ENCODE measurements at places on chromosomes 7 and 10.

GRCh38 chr10:95297402-95297801 lies 6.6 kb upstream of the PDLIM1 start:
- DNase-seq, result no peak

DNA sequence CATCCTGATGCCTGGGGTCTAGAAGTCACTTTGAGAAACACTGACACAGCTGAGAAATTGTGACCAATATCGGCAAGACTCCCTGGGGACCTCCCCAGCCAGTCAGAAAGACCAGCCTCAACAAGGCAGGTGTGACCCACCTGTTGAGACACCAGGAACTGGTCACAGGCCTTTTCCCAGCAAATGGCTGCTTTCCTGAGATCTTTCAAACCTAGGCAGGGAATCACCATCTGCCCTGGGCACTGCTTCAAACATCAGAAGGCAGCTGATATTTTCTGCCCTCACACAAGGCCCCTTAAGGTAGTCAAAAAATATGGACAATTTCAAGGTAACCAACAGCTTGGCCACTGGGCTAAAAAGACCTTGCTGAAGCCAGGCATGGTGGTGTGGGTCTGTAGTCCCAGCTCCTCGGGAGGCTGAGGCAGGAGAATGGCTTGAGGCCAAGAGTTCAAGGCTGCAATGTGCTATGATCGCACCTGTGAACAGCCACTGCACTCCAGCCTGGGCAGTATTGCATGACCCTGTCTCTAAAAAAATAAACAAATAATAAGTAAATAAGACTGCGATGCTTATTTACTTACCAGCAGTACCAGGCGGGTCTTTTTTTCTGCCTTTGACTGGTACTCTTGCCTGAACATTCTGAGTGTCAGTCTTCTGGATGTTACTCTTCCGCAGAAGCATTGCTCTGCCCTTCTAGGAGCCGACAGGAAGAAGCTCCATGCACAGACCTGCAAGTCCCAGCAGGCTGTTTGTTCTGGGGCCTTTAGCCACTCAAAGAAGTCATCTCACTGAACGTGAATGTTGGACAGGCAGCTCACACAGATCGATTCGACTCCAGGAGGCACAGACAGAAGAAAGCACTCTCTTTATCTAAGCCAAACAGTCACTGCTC lies 59.7 kb downstream of the SORBS1 start:
- DNase-seq, result no peak

- no peak for DNase-seq
Measured at GRCh38 chr10:89515031-89515841, 20.2 kb downstream of the SLC16A12 start.

DNA sequence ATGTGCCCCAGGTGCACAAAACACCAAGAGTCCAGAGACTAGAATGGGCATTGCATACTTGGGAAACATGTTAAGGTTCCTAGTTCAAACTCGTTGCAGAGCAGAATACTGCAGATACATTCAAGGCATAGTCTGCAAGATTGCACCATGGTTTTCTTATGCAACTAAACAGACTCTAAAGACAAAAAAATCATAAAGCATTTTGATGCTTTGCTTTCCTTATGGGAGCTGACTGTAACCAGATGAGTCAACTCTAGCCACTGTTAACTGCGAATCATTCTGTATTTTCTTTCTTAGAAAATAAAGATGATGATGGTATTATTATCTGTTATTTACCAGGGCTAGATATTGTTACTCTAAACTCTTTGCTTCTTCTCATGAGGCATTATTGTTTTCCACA lies 19.7 kb downstream of the TRUB1 start:
- DNase-seq, result no peak

DNA sequence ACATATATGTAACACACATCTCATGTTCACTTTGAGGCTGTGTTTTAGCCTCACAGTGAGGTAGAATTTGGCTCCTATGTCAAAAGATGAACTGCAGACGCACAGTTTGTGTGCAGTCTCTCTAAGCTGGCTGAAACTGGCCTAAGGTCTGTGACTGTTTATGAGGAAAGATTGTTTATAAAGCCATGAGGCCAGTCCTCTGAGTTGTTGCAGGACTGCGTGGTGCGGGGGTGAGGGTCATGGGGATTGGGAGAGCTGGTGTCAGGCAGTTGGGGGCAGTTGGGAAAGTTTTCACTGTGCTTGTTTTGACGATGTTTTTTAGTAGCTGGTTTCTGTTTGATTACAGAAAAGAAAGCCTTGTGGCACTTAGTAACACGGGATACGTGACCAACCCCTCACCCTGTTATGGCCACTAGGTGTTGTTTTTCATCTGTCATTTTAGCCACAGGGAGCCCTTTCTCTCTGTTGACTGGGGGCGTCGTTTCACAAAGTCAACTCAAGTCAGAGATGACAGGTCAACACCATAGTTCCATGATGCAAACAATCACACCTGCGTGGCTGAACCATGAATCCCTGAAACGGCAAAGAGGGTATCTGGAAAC lies 310.9 kb downstream of the CCDC3 start:
- no peak for DNase-seq

- no peak for DNase-seq
Measured at GRCh38 chr7:127896659-127897058, 134.6 kb downstream of the LRRC4 start.

GRCh38 chr10:73628405-73628804 lies 12.9 kb downstream of the MYOZ1 start:
- DNase-seq, result no peak

DNA sequence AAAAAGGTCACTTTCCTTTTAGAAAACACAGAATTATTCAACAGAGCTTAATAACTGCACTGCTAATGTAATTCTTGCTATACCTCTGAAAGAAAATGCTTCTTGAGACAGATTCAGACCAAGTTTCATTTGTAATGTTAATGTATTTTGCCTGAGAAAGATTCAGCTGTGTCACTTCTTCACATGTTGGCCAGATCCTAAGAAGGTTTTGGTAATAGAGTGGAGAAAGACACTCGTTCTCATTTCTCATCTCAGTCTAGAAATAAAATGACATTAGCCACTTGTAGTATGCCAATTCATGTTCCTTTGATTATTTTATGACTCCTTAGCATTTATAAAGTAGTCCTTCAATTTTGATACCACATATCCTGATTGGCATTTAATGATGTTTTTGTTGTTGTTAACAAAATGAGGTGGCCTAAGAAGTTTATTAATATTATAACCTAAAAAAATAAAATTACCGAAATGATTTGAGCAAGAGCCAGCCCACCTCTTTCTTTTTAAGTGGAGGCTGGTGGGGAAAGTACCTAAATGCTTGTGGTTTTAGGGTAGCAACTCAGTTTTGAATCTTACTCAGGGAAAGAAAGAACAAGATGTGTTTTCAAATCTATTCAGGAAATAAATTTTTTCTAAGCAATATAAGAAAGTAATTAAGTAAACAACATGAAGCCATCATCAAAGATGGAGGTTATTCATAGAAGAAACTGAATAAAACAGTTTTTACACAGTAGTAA lies 16.4 kb upstream of the ELAPOR2 start:
- no peak for DNase-seq

- no peak for DNase-seq
Measured at GRCh38 chr10:100167553-100168312, 18.1 kb downstream of the ERLIN1 start.

DNA sequence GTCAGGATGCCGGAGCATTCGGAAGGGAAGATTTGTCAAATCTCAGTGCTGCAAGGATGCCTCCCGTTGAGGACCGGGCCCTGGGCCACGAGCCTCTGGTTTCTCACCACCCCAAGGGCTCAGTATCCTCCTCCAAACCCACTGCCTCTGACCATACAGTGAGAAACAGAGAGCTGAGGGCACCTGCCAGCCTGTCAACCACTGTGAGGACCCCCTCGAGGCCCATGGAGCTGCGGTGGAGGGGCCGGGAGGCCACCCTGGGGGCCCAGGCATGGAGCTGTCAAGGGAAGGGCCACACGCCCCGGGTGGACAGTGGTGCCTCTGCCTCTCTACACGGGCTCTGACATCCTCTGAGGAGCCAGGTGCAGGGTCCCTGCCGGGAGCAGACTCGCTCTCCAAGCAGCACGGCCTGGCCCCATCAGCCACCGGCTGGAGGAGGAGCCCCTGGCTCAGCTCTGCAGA lies 248.0 kb upstream of the TCERG1L start:
- DNase-seq, result no peak

GRCh38 chr10:104350127-104350635 lies 3.5 kb upstream of the CFAP58 start:
- no peak for DNase-seq

GRCh38 chr10:124997306-124997705 lies 55.4 kb downstream of the ZRANB1 start:
- DNase-seq, result no peak

DNA sequence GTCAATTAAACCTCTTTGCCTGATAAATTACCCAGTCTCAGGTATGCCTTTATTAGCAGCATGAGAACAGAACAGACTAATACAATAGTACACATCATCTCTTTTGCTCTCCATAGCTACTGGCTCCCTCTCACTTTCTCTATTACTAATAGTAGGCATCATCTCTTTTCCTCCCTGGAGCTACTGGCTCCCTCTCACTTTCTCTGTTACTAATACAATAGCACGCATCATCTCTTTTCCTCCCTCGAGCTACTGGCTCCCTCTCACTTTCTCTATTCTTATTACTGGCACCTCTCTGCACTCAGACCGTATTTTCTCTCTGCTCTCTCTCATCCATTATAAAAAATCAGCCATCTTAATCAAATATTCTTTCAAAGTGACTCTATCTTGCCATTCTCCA lies 37.1 kb downstream of the SLC25A13 start:
- no peak for DNase-seq

DNA sequence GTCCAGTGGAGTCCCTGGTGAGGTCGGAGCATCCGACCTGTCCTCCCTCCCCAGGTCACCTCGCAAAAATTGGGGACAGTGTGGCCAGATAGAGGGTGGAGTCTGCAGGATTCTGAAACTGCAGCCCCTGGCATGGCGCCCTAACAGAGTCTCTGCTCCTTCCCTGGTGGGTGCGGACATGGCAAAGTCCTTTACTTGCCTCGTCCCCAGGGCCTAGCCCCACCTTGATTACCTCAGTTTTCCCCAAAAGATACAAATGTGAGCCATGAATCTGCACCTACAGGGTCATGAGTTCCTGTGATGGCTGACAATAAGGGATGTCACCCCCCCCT lies 47.7 kb downstream of the NPVF start:
- no peak for DNase-seq

DNA sequence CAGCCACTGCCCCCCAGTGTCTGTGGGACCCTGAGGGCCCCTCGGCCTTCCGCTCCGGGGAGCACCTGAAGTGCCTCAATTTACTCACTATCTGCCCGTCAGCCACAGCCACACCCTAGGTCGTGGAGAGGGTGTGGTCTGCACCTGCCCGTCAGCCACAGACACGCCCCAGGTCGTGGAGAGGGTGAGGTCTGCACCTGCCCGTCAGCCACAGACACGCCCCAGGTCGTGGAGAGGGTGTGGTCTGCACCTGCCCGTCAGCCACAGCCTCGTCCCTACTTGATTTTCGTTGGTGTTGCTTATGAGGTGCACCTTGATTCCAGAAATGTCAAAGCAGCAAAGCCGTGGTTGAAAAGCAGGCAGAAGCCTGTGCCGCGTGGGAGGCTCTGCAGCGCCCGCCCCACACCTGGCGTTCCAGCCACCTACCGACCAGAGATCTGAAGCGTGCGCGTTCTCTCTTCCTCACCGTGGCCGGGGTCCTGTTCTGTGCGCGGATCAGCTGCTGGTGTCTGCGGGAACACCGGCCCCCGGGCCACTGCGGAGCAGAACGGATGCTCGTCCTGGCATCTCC lies 101.6 kb downstream of the DYNC2I1 start:
- DNase-seq, result no peak

DNA sequence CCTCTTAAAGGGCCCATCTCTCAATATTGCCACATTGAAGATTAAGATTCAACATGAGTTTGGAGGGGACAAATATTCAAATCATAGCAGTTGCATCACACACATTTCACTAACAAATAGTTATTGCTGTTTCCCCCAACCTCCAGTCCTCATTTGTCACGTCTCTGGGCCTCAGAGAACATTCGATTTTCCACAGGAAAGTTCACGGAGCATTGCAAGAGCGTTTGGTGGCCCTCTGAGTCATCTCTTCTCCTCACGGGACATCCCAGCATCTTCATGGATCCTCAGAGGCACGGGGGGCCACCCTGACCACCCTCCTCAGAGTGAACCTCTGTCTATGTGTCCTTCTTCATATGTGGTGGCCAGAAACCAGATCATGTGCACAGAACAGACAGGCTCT lies 50.3 kb upstream of the CHST15 start:
- DNase-seq, result no peak

- no peak for DNase-seq
Measured at GRCh38 chr7:139811066-139811465, 18.0 kb upstream of the TBXAS1 start.

DNA sequence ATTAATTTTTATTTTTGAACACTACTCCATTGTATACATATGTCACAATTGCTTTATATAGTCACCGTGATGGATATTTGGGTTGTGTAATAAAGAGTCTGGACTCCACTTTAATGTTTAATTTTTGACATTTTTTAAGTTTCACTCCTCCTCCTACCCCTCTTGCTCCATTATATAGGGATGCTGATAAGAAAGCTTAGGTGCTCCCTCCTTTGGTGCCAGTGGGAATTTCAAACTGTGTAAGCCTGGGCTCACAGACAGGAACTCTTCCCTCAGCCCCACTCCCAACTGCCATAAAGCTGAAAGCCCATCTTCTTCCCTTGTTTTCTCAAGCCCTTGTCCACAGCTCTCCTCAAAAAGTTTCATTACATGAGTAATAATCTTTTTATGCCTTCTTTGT lies 47.6 kb downstream of the TWIST1 start:
- DNase-seq, result no peak

DNA sequence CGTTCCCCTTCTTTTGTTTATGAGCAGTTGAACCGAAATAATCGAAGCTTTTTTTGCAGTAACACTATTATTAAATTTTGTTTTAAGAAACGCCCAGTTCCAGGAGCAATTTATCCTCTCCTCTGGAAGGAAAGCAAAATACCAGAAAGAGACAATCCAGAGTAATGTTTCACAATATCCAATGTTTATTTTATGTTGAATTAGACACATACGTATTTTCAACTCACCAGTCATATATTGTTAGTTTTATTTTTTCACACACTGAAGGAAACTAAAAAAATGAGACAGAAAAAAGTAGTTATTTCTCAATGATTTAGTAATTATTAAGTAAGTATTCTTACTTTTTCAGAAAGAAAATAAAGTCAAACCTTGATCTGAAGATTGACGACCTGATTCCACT lies 85.1 kb downstream of the MYOF start:
- DNase-seq, result no peak

DNA sequence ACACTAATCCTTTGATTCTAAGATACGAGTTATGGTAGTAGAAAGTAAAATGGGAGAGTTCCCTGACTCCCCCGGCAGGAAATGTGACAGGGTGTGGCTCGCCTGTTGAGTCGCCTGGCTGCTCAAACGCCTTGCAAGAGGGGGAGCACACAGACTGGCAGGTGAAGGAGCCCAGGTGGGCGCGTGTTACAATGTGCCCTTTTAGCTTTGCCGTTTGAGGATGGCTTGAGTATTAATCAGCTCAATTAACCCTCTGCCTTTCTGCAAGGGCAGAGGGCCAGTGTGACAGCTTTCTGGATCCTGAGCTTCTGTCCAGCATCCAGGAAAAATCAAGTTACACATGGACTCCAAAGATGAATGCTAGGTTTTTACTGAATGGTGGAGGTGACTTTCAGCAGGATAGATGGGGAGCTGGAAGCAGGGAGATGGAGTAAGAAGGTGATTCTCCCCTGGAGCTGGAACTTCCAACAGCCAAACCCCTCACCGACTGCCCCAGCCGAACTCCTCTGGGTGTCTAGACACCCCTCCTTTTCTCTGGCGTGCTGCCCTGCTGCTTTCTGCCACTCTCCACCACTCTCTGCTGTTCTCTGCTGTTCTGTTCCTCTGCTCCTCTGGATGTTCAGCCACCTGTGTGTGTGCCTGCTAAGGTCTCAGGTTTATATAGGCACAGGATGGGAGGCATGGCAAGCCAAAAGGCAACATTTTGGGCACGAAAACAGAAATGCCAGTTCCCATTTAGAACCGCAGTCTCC lies 548.8 kb upstream of the KCND2 start:
- no peak for DNase-seq
